Activated CD4-positive, CD25-positive, alpha-beta regulatory T cell treated with anti-CD3 and anti-CD28 coated beads, Interleukin-2, amount 50 U/mL, for 72 hours (primary cell): ENCODE measurements at places on chromosomes 11 and 22.
A peak's percentile ranks its signal among the peaks of the same experiment; 100 is the strongest.

DNA sequence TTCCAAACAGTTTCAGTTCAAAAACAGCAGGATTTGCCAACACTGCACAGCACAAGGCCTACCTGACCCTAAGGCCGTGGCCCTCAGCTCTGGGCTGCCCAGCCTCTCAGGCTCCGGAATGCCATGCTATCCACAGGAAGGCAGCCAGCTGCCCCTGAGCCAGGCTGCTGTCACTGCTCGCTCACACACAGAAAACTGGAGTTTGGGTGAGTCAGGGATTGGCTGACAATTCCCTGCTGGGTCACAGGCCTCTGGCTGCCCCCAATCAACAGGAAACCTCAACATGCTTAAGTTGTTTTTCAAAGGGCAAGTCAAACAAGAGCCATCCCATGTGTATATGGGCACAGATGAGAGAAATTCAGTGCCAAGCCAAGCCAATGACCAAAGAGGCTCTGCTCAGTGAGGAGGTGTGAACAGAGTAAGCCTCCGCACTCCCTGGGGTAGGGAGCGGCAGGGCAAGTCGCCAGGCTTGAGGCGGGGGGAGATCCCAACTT is 50.2 kb downstream of the RPL27A start:
- no peak for DNase-seq

DNA sequence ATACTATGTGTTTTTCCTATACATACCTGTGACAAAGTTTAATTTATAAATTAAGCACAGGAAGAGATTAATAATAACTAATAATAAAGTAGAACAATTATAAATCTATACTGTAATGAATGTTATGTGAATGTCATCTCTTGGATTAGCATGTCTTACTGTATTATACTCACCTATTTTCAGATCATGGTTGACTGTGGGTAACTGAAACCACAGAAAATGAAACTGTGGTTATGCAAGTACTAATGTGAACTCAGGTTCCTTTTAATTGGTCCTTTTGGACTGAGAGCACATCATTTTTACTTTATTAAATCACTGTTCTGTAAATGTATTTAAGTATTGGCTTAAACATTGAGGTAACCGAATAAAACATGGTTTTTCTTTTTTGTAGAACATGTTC is 108.8 kb downstream of the PPP6R3 start:
- DNase-seq: no peak

DNA sequence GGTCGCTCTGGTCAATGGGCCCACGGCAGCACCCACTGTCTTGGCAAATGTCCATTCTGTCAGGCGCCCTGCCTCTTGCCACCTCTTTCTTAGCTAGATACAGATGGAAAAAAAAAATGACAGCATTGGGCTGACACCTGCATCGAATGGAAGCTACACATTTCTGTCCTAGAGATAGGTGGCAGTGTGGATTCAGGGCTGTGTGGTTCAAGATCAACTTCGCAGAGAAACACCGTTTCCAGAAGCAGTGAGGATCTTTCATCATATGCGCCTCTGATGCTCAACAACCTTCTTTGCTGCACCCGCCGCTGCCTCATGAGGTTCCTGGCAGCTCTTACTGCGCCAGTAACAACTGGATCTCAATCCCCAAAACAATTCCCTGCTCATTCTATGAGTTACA is 236.3 kb downstream of the KIRREL3 start:
- no peak for DNase-seq

GRCh38 chr11:101576456-101576855 is 7.4 kb downstream of the TRPC6 start:
- no peak for DNase-seq

DNA sequence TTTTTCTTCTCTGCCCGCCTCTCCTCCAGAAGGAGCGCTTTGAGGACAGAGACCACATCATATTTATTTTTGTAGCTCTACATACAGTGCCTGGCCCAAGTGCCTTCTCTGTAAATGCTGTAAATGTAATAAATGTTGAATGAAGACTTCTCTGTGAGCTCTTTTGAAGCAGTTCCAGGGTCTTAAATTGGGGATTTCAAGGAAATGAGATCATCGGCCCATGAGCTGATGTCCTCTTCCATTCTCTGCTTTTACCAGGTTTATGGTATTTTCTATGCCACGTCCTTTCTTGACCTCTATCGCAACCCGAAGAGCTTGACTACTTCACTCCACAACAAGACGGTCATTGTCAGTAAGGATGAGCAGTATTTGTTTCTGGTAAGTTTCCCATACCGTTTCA is 165.7 kb upstream of the SORL1-AS1 start:
- no peak for DNase-seq

DNA sequence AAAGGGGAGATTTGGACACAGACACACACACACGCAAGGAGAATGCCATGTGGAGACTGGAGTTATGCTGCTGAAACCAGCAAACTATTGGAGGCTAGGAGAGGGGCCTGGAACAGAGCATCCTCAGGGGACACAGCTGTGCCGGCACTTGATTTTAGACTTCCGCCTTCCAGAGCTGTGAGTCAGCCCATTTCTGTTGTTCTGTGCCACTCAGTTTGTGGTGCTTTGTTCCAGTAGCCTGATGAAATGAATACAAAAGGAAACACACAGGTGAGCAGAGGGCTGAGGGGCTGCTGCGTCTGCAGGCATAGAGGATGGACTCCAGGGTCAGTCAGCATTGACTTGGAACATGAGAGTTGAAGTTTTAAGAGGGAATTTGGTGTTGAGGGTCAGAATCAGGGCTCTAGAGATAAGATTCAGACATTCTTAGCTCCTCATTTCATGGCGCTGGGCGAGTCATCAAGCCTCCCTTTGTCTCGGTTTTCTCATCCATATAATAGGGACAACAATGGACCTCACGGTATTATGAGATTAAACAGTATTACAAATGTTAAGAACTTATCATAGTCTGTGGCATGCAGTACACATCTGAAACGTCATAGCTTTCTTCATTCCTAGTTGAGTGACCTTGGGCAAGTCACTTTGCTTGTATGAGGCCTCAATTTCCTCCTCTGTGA is 191.0 kb downstream of the MIAT start:
- no peak for DNase-seq

GRCh38 chr11:70462818-70463477 is 64.6 kb downstream of the CTTN start:
- peak; percentile 36 for DNase-seq

- no peak for DNase-seq
These were observed 18.5 kb upstream of the OR4D5 start for GRCh38 chr11:123920943-123921342.

GRCh38 chr11:78647266-78647915 is 72.7 kb upstream of the NARS2 start:
- no peak for DNase-seq

GRCh38 chr11:20102397-20102796 is 57.9 kb downstream of the DBX1 start:
- DNase-seq: no peak

DNA sequence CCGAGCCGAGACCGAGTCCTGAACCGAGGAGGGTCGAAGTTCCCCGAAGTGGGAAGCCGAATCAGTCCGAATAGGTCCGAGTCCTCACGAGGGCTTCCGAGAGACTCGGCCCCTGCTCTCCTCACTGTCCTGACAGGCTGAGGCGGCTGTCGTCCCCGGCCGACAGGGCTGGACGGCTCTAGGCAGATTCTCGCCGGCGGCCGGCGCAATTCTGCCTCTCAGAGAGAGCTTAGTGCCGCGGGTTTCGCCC is 191 bp upstream of the DEAF1 start:
- no peak for DNase-seq

- no peak for DNase-seq
These were observed 660.6 kb downstream of the ETS1 start for GRCh38 chr11:127926721-127927120.

- DNase-seq: peak; percentile 39
These were observed 96.5 kb downstream of the CWC15 start for GRCh38 chr11:94876645-94877442.

DNA sequence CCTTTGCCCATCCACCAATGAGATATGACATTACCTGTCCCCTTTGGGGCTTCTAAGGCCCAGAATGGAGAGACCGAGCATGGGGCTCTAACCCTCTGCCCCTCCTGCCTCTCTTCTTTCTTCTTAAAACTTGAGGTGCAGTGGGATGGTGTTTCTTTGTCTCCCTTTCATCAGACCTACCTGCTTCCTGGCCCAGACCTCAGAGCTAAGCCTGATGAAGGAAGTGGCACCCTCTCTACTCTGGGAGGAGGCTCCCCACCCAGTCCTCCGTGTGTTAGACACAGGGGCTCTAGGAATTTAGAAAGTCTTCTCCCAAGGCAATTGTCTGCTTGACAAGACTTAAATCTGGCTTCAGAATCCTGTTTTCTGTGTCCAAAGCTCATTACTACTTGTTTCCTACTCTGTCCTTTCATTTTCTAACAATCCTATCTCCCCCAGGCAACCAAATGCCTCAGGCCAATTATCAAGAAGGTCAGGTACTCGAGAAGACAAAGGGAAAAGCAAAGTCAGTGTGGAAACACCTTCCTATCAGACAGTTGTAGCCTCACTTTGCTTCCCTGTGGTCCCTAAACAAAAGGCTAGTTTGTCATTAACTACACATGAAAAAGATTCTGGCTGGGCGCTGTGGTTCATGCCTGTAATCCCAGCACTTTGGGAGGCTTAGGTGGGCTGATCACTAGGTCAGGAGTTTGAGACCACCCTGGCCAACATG is 20.3 kb upstream of the PARVA start:
- no peak for DNase-seq

DNA sequence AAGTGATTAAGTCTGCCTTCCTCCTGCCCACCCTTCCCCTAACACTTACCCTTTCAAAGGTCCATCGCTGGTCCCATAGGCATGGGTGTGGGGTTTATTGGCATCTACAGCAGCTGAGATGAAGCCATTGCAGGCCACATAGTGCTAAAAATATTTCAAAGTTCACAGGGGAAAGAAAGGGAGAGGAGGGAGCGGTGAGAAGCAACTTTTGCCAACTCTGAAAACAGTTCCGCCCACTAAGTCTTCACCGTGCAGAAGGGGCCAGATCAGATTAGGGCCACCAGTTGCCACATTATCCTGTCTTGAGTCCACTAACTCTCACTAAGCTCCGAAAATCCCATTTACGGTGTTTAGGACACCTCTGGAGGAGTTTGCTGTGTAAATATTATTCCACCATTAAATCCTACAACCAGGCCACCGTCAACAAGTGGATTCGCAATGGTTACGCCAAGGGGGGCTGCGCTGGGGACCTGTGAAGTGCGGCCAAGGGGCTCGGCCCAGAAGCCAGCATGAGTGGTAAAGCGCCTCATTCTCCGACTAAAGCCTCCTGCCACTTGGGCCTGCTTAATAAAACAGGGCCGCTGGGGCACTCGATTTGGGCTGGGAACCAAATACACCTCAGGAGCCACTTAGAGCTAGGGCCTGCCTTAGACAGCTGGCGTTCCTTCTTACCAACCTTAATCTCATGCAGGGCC is 534.9 kb downstream of the MIAT start:
- no peak for DNase-seq

DNA sequence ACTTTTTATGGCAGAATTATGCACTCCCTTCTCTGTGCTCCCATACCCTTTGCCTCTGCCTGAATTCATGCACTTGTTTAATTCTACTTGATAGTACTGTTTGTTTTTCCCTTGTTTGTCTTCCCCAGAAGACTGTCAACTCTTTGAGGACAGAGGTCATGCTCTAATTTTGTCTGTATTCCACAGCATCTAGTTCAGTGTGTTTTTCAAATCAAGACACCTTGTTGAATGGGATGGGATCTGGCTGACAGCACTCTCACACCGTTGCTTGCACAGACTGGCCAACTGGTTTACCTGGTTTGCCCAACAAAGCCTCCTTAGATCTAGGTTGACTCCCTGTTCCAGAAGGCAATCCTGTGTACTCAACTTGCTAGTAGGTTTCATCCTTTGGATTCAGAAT is 121.2 kb upstream of the TIMP3 start:
- no peak for DNase-seq

- DNase-seq: no peak
These were observed 15.3 kb upstream of the PICK1 start for GRCh38 chr22:38041760-38042487.
